ENCODE measurements at places on chromosomes 3 and 15.

DNA sequence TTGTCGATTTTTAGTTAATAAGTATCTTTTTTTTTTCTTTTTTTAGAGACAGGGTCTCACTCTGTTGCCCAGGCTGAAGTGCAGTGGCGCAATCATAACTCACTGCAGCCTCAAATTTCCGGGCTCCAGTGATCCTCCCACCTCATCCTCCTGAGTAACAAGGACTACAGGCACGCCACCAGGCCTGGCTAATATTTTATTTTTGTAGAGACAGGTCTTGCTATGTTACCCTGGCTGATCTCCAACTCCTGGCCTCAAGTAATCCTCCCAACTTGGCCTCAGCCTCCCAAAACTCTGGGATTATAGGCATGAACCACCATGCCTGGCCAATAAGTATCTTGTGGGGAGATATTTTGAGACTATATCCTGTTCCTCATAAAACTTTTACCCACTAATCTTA, 29.4 kb upstream of the ARID3B start:
- H3K27ac ChIP-seq, result no peak overlapping the region
- no peak overlapping the region for H3K4me3 ChIP-seq
- no peaks in the 10 kb centered on the region for H3K27me3 ChIP-seq
- H3K36me3 ChIP-seq, result no peaks in the 10 kb centered on the region
- no peaks in the 10 kb centered on the region for H3K4me1 ChIP-seq
- DNase-seq, result no peak

DNA sequence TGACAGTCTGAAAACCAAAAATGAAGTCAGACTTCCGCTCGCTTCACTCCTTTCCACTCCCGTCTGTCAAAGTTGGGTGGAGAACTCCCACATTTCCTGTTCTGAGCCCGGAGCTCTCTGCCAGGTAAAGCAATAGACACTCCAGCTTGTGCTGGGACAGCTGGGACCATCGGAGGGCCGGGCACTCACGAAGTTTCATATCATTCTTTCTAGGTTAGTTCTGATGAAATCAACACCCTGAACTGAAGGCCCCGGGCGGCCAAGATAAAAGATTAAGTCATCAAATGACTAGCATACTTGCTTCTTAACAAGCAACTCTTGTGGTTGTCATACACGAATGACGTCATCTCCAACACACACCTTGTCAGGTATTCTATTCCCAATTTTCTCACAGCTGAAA, 42.1 kb downstream of the MAGI1 start:
- H3K27me3 ChIP-seq, result no peaks in the 10 kb centered on the region
- DNase-seq, result no peak
- H3K4me3 ChIP-seq, result no peak overlapping the region
- H3K36me3 ChIP-seq, result no peaks in the 10 kb centered on the region
- peak overlapping the region; percentile 78 for H3K27ac ChIP-seq
- peaks cover 37% of the 10 kb centered on the region for H3K4me1 ChIP-seq

- H3K4me1 ChIP-seq, result no peaks in the 10 kb centered on the region
- H3K27ac ChIP-seq, result no peak overlapping the region
- no peak overlapping the region for H3K4me3 ChIP-seq
- H3K27me3 ChIP-seq, result no peaks in the 10 kb centered on the region
- peaks cover 2% of the 10 kb centered on the region for H3K36me3 ChIP-seq
These were observed 233.4 kb downstream of the CHST2 start for GRCh38 chr3:143352850-143353550.

- no peak overlapping the region for H3K4me3 ChIP-seq
- H3K27ac ChIP-seq, result peak overlapping the region; percentile 71
- H3K27me3 ChIP-seq, result no peaks in the 10 kb centered on the region
These were observed 45.1 kb downstream of the LRRC28 start for GRCh38 chr15:99296386-99296785.
